Forelimb muscle (tissue), 1 donor: ENCODE measurements at places on chromosomes 6 and 20. TPM values are rescaled to one million over a fixed set of nuclear protein-coding genes. Genes with fewer than 3 reads are reported as not detected.
A peak's percentile ranks its signal among the peaks of the same experiment; 100 is the strongest.

TMEM74B gene
- polyA plus RNA-seq: 2.6 TPM

BCKDHB gene
- 18.5 TPM for polyA plus RNA-seq

POPDC3 gene
- 80.4 TPM for polyA plus RNA-seq

ZNF165 gene
- polyA plus RNA-seq: 0.34 TPM

SERPINB6 gene
- 80.5 TPM for polyA plus RNA-seq

RNF8 gene
- polyA plus RNA-seq: 15.8 TPM

DNA sequence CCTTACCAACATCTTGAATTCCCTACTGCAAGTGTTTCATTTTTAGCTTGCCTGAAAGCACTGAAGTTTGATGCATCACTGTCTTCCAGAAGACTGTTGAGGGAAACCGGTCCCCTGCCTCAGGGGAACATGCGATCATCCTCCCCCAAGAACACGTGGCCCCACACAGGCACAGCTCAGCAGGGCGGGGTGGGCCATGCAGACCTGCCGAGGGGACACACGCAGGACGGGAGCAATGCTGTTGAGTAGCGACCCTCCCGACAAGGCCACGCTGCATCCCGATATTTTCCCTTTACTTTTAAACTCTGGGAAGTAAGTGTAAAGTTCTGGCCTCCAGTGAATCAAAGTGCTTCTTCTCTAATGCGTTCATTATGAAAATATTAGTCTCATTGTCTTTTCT lies 59.3 kb upstream of the XRN2 start:
- no peak for DNase-seq

DNA sequence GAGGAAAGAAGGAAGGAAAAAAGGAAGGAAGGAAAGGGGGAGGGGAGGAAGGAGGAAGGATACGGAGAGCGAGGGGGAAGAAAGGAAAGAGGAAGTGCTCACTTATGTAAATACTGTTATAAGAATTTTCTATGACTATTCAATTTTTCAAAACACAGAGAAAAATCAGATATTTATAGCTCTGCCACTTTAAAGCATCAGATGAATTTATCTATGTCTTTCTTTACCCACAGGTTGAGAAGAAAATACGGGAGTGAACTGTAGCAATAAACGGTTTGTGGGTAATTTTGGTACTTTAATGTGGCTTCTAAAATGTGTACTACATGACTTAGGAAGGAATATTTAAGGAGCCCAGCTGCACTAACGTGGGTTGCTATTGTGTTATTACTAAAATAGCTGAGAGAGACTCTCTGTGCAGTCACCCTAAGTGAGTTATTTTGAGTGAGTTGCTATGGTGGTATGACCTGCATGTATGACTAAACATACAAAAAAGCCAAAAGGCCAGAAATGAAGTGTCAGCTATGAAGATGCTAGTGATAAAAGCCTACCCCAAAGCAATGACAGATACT lies 225.5 kb downstream of the SOD2 start:
- DNase-seq: no peak

DNA sequence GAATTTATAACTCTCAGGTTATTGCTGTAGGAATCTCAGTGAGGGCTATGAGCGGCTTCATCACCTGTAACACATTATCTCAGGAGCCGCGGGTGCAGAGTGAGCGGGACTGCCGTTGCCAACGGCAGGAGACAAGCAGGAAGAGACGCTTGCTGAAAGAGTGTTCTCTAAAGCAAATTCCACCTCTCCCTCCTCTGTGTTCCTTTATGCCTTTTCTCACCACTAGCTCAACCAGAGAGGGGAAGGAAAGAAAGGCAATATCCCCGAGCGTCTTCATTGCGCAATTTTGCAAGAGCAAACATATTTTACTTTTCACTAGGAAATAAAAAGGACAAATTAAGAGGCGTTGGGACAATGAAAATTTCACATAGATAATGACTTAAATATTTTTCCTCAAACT lies 185.2 kb upstream of the EXOC2 start:
- DNase-seq: no peak

DNA sequence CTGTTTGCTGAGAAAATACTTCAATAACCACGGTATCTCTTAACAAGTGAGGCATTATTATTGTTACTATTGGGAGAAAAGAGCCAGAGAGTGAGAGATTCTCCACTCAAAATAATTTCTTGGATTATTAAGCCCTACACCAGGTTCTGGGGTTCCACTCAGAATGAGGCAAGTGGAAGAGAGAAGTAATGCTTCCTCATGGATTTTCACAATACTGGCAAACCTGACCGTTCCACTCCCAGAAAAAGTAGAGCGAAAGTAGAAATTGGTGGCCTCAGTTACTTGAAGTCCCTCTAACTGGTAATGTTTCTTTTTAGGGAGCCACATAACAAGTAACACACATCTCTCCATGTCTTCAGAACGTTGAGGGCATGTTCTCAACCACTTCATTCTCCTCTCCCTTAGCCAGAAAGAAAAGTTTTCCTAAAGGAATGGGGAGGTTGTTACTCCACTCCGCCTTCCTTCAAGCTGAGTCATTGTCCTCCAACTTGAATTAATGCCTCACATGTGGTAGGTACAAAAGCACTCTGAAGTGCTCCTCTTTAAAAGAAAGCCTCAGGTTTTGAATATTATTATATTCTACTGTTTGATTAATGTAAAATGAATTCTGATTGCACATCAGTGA lies 1.9 kb downstream of the BAG2 start:
- DNase-seq: no peak

- no peak for DNase-seq
These were observed 32.0 kb downstream of the SIRPA start for GRCh38 chr20:1927217-1927616.

DNA sequence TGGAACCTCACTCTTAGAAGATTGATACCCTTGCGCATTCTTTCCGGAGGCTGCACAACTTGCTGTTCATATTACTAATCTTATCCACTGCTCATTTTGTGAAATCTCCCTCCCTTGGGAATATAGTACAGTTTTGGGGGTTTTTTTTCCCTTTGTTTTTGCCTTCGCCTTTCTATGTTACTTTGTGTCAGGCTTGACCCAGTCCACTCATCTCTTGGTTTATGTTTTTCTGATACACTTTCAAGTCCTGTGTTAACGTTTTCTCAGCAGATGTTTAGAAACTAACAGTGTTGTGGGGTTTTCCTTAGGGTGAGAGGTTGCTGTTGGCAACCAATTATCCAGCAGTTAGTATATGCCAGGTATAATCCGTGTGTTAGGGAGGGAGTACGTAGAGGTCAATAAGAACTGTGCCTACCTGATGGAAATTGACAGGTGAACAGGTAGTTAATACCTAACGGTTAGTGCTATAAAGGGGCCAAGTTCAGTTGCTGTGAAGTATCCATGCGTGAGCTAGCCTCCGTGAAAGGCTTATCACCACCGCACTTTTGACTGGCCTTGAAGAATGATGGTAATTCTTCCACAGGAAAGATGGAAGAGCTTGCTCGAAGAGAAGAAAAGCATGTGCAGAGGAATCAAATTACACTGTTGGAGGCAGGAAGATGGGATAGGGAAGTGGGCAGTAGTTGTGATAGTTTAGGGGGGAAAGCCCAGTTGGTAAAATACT lies 1.4 kb downstream of the NFYA start:
- DNase-seq: no peak

GRCh38 chr6:22302838-22303237 lies 6.0 kb upstream of the PRL start:
- no peak for DNase-seq

DNA sequence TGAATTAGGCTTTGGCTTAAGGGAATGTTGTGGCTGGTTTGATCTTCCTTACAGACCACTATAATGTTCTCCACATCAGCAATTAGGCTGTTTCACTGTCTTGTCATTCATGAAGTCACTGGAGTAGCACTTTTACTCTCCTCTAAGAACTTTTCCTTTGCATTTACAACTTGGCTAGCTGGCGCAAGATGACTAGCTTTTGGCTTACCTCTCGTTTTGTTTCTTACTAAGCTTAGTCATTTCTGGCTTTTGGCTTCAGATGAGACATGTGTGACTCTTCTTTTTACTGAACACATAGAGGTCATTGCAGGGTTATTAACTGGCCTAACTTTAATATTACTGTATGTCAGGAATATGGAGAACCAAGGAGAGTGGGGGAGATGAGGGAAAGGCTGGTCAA lies 143.2 kb downstream of the PTCHD4 start:
- DNase-seq: peak; percentile 4

- no peak for DNase-seq
These were observed 140.3 kb downstream of the TBX18 start for GRCh38 chr6:84623956-84624680.

DNA sequence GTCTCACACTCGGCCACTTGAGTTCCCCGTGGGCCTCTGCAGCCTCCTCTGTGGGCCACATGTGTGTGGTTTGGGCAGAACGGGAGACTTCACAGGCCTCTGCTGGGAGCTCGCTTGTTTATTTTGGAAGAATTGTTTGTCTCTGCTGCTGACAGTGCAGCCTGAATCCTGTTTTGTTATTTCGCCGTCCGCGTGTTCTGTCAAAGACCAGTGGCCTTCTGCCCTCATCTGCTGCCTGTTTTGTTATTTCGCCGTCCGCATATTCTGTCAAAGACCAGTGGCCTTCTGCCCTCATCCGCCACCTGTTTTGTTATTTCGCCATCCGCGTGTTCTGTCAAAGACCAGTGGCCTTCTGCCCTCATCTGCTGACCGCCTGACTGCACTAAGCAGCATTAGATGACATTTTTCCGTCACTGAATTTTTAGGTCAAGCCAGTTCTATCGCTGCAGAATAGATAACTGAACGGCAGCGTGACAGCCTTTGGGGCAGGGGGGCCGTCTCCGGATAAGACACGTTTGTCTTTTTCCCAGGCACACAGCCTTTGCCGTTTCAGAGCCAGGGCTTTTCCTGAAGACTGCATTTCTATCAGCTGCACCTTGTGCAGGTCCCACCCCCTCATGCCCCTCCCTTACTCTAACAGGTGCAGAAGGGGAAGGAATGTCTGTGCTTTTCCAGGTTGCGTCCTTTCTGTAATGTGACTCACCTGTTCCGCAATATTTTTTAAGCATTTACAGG lies 158.5 kb upstream of the AFDN start:
- DNase-seq: no peak

DNA sequence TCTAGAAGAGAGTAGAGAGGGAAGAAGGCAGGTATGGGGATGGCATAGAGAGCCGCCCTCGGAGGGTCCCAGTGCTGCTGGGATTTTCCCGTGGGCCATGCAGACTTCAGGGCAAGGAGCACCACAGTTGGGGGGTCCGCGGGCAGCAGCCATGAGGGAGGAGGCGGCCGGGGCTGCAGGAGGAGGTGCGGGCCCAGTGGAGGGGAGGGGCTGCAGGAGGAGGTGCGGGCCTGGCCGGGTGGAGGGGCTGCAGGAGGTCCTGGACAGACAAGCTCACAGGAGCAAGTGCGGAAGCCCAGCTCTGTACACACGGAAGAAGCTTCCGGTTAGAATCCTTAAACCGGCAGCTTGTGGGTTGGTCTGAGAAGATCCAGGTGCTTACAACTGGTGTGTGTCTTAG lies 34.6 kb upstream of the CHRNA4 start:
- no peak for DNase-seq

DNA sequence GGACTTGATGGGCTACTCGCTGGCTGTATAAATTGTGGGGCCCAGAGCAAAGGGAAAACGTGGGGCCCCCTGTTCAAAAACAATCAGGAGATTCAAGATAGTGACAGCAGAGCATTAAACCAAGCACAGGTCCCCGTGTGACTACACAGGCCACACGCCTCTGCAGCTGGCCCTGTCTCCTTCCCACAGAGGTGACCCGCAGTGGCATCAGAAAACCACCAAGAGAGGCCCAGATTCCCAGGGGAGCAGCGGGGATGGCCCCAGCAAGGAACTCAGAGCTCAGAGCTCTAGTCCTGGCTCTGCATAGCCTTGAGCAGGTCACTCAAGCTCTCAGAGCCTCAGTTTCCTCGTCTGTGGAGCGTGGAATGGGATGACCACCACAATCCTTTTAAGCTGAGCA lies 57.6 kb downstream of the CPNE5 start:
- no peak for DNase-seq

- DNase-seq: no peak
These were observed 10.2 kb downstream of the BNIP5 start for GRCh38 chr6:36326356-36326995.

DNA sequence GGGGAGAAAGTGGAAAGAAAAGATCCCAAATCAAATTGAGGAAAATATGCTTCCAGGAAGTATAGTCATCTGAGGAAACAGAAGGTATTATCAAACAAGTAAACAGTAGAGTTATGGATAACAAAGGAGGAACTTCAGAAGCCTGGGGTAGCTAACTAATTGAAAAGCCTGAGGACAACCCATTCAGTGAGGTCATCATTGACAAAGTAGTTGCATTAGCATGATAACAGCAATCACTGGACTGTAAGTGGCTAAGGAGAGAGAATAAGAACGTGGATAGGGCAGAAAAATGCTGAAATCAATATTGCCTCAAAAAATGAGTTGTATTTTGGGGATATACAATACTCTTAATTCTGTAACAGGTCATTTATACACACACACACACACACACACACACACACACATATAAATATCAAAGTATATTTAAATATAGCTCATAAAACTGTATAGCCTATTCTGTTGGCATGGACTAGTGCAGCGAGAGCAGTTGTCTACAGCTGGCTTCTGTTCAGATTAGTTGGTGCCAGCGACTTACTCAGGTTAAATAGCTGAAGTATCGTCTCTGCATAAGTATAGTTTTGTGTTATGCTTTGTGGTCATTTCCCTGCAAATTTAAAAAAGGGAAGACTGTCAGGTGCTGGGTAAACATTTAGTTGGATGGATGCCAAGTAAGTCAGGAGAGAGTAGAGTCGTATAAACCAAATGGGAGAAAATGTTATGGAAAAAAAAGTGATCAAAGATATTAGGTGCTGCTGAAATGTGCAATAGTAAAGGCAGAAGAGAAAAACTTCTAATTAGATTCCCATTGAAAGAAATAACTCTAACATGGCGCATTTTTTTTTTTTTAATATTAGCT lies 33.8 kb upstream of the CTAGE9 start:
- no peak for DNase-seq

DNA sequence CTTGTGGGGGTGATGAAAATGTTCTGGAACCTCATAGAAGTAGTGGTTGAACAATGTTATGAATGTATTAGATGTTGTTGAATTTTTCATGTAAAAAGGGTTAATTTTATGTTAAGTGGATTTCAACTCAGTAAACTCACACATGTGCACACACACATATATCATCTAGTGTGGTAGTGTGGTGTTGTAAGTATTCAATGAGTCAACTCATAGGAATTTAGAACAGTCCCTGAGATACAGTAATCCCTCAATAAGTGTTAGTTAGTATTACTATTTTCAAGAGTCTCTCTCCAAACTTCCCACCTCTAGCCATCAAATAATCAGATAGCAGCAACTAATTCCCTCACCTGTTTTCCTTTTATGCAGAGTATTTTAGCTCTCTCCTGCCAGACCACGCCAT lies 563.1 kb upstream of the JARID2 start:
- no peak for DNase-seq

- DNase-seq: no peak
These were observed 610.9 kb upstream of the AGPAT4 start for GRCh38 chr6:161884782-161885181.

DNA sequence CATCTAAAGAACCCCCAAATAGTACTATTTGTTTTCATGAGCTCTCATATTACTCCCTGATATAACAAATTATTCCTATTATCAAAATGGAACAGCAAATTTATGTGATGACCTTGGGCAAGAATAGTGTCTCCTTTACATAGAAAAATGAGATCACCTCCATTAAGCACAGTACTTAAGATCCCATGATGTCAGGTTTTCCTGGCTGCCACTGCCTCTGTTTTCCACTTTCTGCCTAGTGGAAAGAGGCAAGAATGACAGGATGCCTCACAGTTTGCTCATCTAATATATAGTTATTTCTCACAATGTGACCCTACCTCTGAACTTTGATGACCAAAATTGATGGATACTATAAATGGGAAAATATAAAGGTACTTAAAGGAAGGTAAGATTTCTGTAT lies 260.1 kb upstream of the SGK1 start:
- no peak for DNase-seq
